NCI-H510A treated with DMSO at 0.1 percent for 48 hours (cell line): ENCODE measurements at places on chromosomes 13 and 19.

- no peak for DNase-seq
Observed at GRCh38 chr13:95258619-95259194, 42.5 kb downstream of the ABCC4 start.

GRCh38 chr13:53694814-53695532 lies 666.4 kb downstream of the OLFM4 start:
- DNase-seq, result no peak

DNA sequence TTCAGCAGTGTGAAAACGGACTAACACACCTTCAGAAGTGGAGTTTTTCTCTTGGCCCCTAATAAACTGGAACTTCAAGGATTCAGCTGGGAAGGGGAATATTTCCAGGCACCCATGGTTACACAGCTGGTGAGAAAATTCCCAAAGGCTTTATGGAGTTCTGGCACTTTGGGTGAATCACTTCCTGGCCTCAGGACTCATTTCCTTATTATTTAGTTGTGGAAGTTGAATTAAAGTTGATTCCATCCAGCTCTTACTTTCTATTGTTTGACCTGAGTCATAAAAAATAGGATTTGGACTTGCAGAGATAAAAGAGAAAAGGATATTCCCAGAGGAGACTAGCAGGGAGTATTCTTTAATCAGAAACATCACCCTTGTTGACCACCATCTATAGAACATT lies 882.1 kb downstream of the UQCRFS1 start:
- DNase-seq, result no peak

DNA sequence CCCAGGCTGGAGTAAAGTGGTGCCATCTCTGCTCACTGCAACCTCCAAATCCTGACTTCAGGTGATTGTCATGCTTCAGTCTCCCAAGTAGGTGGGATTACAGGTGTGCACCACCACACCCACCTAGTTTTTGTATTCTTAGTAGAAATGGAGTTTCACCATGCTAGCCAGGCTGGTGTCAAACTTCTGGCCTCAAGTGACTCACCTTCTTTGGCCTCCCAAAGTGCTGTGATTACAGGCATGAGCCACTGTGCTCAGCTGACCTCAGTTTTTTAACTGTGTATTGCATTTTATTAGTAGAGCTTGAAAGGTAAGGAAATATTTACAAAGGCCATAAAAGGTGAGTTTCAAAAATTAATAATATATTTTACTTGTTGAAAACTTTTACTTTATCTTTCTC lies 2.3 kb downstream of the ZNF726 start:
- DNase-seq, result no peak

DNA sequence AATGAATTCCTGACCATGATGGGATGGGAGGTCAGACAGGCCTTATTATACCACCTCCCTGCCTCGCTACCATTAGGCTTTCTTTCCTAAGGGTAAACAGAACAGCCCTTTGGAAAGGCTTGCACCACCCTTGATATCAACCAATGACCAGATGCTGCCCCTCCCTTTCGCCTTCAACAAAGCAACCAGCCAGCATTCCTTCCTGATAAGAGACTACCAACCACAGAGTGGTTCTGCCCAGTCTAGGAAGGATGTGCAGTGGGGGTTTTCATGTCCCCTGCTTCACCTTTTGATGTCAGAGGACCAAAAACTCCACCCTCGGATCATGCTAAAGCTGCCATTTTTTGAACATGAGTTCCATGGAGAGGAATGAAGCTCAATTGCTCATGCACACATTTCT lies 21.7 kb downstream of the TEX30 start:
- DNase-seq, result no peak

GRCh38 chr13:49441846-49442245 lies 2.0 kb downstream of the CAB39L start:
- no peak for DNase-seq

DNA sequence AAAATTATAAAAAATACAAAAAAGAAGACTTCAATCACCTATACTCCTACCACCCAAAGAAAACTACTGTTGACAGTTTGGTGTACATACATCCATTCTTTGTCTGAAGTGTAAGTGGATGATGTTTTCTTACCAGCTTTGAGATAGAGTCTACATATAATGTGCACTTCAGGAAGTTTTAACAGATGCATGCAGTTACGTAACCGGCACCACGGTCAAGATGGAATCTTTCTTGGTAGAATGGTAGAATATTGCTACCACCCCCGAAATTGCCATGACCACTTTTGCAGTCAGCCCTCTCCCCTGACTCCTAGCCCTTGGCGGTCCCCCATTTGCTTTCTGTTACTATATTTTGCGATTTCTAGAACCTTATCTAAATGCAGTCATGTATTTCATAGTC lies 1.4 kb downstream of the CUL4A start:
- no peak for DNase-seq

- no peak for DNase-seq
Observed at GRCh38 chr19:38792250-38793111, 3.5 kb downstream of the LGALS7B start.

GRCh38 chr19:7743425-7743841 lies 3.9 kb downstream of the CD209 start:
- DNase-seq, result no peak
